ENCODE measurements at places on chromosomes 4 and X. TPM values are rescaled to one million over a fixed set of nuclear protein-coding genes. Genes with fewer than 3 reads are reported as not detected.
A peak's percentile ranks its signal among the peaks of the same experiment; 100 is the strongest.

Gene MAGED4
- total RNA-seq: 11.4 TPM

Gene GYG2
- 3.9 TPM for total RNA-seq

Gene TKTL1
- under 0.01 TPM for total RNA-seq

Gene GAB1
- 44.1 TPM for total RNA-seq

Gene PASD1
- total RNA-seq: not detected

Gene FRMD7
- total RNA-seq: not detected

Gene NOX1
- 0.36 TPM for total RNA-seq

Gene SEC24D
- total RNA-seq: 42.4 TPM

DNA sequence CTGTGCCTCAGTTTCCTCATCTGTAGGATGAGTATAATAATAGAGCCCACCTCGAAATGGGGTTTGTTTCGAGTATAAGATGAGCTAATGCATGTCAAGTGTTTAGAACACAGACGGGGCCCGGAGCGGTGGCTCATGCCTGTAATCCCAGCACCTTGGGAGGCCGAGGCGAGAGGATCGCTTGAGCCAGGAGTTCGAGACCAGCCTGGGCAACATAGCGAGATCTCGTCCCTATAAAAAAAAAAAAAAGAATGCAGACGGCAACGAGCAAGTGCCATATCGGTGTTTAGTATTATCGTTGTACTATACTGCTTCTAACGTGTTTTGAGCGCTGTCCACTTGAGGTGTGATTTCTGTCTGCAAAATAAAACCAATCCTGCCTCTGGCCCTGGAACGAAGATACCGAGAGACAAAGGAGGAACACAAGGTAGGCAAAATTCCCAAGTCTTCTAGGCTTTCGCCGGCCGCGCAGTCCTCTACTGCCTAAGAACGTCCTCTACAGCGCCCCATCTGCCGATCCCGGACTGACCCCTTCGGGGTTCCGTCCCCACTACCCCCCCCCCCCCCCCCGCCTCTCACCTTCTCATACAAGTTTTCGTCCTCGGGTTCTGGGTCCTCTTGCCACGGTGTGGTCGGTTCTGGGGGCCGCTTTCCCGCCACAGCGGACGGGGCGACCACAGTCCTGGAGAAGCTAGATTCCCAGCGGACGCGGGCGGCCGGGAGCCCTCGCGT lies 442 bp downstream of the NDUFB11 start:
- DNase-seq: peak; percentile 70
- H3K27ac ChIP-seq: peak overlapping the region; percentile 92
- no peaks in the 10 kb centered on the region for H3K36me3 ChIP-seq
- peaks cover 23% of the 10 kb centered on the region for H3K4me1 ChIP-seq
- H3K27me3 ChIP-seq: no peaks in the 10 kb centered on the region

DNA sequence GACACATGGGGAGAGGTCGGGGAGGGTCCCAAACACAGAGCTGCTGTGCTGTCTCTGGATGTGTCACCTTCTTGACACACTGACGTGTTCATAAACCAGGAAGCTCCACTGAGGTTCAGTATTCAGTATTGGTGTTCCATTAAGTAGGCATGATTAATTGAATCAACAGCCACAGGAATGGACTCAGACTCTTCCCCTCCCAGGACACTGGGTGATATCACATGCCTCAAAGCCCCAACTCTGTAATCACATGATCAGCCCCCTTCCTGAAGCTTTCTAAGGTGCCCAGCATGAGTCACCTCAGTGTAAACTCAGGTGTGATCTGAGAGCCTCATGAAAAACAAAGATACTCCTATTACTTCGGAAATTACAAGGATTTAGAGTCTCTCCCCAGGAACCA lies 21.1 kb upstream of the HNRNPD start:
- DNase-seq: no peak
- H3K36me3 ChIP-seq: no peaks in the 10 kb centered on the region
- no peak overlapping the region for H3K4me3 ChIP-seq
- H3K27me3 ChIP-seq: no peaks in the 10 kb centered on the region
- H3K4me1 ChIP-seq: no peaks in the 10 kb centered on the region

- H3K27me3 ChIP-seq: no peaks in the 10 kb centered on the region
- H3K36me3 ChIP-seq: no peaks in the 10 kb centered on the region
- H3K27ac ChIP-seq: peak overlapping the region; percentile 32
- no peak overlapping the region for H3K4me3 ChIP-seq
- DNase-seq: peak; percentile 72
These were observed 27.8 kb downstream of the ELF4 start for GRCh38 chrX:130082244-130083106.

GRCh38 chrX:119688911-119689321 lies 4.1 kb downstream of the SEPTIN6 start:
- no peak overlapping the region for H3K4me3 ChIP-seq
- no peaks in the 10 kb centered on the region for H3K36me3 ChIP-seq
- DNase-seq: no peak
- no peaks in the 10 kb centered on the region for H3K27me3 ChIP-seq

- H3K4me3 ChIP-seq: no peak overlapping the region
- no peaks in the 10 kb centered on the region for H3K27me3 ChIP-seq
- DNase-seq: peak; percentile 88
- no peaks in the 10 kb centered on the region for H3K36me3 ChIP-seq
- peaks cover 27% of the 10 kb centered on the region for H3K4me1 ChIP-seq
These were observed 45.1 kb upstream of the PPARGC1A start for GRCh38 chr4:23934915-23935314.

DNA sequence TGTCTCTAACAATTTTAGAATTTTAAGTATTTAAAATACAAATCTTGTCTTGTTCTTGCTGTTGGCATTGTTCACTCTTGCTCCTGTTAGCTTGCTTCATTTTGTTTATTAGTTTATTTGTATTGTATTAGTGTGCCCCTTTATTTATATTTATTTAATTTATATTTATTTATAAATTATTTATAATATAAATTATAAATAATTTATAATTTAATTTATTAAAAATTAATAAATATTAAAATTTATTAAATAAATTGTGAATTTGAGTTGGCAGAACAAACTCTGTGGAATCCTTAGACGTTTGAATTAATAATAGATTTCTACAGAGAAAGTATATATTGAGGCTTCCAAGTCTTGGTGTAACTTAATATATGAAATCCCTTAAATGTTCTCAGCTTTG lies 331.4 kb downstream of the SPOCK3 start:
- H3K36me3 ChIP-seq: no peaks in the 10 kb centered on the region
- no peaks in the 10 kb centered on the region for H3K27me3 ChIP-seq
- no peak overlapping the region for H3K27ac ChIP-seq
- H3K4me3 ChIP-seq: no peak overlapping the region
- no peak for DNase-seq
- no peaks in the 10 kb centered on the region for H3K4me1 ChIP-seq

- H3K27ac ChIP-seq: no peak overlapping the region
- no peaks in the 10 kb centered on the region for H3K27me3 ChIP-seq
These were observed 58.1 kb upstream of the PARM1 start for GRCh38 chr4:74874753-74875367.

GRCh38 chrX:129013574-129013973 lies 509.7 kb downstream of the SMARCA1 start:
- no peaks in the 10 kb centered on the region for H3K4me1 ChIP-seq
- H3K27ac ChIP-seq: no peak overlapping the region
- no peaks in the 10 kb centered on the region for H3K27me3 ChIP-seq

DNA sequence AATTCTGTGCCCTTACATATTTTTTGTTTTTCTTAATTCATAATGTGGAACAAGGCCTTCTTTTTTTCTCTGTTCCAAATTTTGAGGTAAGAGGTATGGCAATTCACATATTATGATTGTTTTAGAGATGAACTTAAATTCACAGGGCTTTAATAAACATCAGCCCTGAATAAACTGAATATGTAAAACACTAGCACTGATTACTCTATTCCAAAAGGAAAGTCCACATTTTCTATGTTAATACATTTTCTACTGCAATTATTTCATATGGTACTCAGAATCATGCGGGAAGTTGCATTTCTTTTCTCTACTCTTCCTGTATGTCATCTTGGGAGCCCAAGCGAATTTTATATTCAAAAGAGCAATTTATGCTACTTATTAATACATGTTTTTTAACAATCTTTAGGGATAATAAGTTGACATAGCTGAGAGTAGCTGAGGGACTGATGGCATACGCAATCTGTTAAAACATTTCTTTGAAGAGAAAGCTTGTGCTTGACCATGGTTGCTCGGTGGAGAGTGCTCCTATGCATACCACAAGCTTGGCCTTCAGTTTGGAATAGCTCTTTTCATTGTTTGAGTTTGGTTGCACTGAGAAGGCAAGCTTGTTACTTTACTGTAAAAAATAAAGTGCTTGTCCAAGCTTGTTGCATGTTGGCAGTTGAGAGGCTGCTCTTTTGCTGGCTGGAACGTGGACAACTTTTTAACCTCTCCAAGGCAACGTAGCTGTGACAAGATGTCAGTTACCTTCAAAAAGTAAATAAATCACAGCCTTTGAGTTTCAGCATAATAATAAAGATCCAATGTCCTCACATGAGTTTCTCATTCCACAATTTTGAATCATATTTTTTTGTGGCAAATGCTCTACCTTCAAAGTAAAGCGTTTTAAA lies 196.3 kb upstream of the SPRY1 start:
- no peaks in the 10 kb centered on the region for H3K36me3 ChIP-seq
- no peaks in the 10 kb centered on the region for H3K4me1 ChIP-seq
- H3K27me3 ChIP-seq: no peaks in the 10 kb centered on the region
- no peak overlapping the region for H3K4me3 ChIP-seq

DNA sequence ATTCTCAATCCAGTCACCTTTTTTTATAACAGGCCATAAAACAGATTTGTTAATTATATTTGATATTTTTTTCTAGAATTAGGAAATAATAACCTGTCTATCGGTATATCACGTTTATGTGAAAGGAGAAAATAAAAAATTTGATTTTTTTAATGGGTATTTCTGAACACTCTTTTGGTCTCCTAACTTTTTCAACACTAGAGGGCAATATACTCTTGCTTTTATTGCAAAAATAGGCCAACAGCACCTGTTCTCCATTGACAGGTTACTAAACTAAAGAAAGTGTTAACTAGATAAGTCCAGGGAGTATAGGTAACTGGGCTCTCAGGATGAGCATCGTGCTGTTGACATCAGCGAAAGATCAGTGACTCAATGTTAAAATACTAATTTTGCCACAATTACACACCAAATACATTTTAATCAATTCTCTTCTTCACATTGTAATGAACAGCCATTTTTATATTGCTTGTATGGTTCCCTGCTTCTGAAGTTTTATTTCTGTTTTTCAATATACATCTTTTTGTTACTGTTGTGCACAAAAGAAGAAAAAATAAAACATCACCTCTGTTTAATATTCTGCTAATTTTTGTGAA lies 22.8 kb downstream of the NDST4 start:
- DNase-seq: no peak
- H3K27me3 ChIP-seq: no peaks in the 10 kb centered on the region
- H3K27ac ChIP-seq: no peak overlapping the region
- no peaks in the 10 kb centered on the region for H3K36me3 ChIP-seq
- H3K4me3 ChIP-seq: no peak overlapping the region
- no peaks in the 10 kb centered on the region for H3K4me1 ChIP-seq

- no peaks in the 10 kb centered on the region for H3K4me1 ChIP-seq
- no peaks in the 10 kb centered on the region for H3K27me3 ChIP-seq
- DNase-seq: no peak
- H3K36me3 ChIP-seq: no peaks in the 10 kb centered on the region
- H3K27ac ChIP-seq: no peak overlapping the region
These were observed 22.7 kb downstream of the CXCL1 start for GRCh38 chr4:73891739-73892405.

DNA sequence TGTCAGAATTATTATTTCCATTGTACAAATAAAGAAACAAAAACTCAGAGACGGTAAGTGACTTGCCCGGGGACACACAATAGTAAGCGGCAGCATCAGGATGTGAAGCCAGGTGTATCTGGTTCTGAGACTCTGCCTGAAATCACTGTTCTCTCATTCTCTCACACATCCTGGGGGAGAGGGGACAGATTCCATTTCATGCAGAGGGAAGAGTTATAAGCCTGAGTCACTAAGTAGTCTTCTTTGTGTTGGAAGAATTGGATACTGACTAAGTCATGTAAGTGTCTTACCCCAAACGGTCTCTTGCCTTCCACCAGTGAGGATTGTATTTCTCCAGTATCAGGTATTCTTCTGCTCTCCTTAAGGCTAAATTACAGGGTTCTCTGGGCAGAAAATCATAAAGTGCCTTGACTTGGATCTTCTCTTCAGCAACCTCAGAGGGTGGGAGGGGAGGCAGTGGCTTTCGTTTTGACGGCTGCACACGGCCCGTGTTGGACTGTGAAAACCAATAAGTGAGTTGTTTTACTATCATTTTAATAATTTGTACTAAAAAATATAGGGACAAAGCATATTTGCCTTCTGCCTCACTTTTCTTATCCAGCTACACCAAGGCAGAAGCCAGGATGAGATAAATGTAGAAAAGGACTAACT lies 21.9 kb downstream of the TXK start:
- H3K27ac ChIP-seq: no peak overlapping the region
- no peaks in the 10 kb centered on the region for H3K4me1 ChIP-seq
- no peak overlapping the region for H3K4me3 ChIP-seq
- no peaks in the 10 kb centered on the region for H3K36me3 ChIP-seq
- DNase-seq: no peak
- no peaks in the 10 kb centered on the region for H3K27me3 ChIP-seq

DNA sequence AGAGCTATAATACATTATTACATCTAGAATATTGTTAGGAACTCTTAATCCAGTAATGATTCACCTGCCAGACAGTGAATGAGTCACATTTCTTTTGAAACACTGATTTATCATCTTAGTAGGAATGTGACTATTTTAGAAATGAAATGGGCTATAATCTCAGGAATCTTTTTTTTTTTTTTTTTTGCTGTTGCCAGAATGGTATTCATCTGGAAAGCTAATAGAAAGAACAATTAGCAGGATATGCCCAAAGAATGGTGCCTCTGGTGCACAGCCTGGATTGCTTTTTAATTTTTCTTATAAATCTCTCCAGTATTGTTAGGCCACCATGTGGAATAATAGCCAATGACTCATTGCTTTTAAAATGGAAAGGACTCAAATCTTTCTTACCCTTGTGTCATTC lies 181.1 kb upstream of the SMIM31 start:
- no peak for DNase-seq
- no peak overlapping the region for H3K27ac ChIP-seq
- no peaks in the 10 kb centered on the region for H3K36me3 ChIP-seq
- no peak overlapping the region for H3K4me3 ChIP-seq
- H3K27me3 ChIP-seq: no peaks in the 10 kb centered on the region
- H3K4me1 ChIP-seq: no peaks in the 10 kb centered on the region

DNA sequence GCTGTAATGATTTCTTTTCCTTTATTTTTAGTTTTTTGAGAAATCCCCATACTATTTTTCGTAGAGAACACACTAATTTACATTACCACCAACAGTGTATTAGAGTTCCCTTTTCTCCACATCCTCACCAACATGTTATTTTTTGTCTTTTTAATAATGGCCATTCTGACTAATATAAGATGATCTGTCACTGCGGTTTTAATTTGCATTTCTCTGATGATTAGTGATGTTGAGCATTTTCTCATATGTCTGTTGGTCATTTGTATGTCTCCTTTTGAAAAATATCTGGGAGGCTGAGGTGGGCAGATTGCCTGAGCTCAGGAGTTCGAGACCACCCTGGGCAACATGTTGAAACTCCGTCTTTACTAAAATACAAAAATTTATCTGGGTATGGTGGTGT lies 30.2 kb downstream of the SPINK2 start:
- H3K36me3 ChIP-seq: no peaks in the 10 kb centered on the region
- H3K27me3 ChIP-seq: no peaks in the 10 kb centered on the region
- DNase-seq: no peak
- H3K4me1 ChIP-seq: peaks cover 16% of the 10 kb centered on the region

All from sigmoid colon (tissue), 7 donors.